ENCODE measurements at places on chromosomes 1 and 21. TPM values are rescaled to one million over a fixed set of nuclear protein-coding genes. Genes with fewer than 3 reads are reported as not detected.

The EXTL2 gene
- 5.0 TPM for total RNA-seq

GRCh38 chr1:236128646-236129178 is 13.6 kb upstream of the GPR137B start:
- no peaks in the 10 kb centered on the region for H3K4me1 ChIP-seq
- H3K27me3 ChIP-seq: peaks cover 11% of the 10 kb centered on the region
- DNase-seq: no peak
- H3K27ac ChIP-seq: no peak overlapping the region
- H3K4me3 ChIP-seq: no peak overlapping the region

DNA sequence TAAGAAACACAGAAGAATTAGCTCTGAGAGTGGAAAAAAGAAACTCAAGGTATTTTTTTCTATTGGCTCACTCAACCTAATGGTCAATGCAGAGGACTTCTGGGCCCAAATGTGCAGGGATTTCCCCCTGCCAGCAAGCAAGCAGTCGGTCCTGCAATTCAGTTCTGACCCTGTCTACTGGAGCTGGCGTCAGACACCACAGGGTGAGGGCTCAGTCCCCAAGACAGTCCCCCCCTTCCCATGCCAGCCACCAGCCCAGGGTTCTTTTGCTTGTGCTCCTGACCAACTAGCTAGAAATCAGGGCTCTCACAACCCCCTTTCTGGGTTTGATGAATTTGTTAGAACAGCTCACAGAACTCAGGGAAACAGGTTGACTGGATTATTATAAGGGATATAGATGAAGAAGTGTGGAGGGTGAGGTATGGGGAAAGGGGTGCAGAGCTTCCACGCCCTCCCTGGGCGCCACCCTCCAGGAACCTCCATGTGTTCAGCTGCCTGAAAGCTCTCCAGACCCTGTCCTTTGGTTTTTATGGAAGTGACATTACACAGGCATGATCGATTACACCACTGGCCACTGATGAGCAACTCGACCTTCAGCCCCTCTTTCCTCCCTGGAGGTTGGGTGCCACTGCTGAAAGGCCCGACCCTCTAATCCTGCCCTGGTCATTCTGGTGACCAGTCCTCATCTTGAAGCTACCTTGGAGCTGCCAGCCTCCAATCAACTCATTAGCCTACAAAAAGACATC is 22.5 kb upstream of the PWP2 start:
- peak overlapping the region; percentile 98 for H3K27ac ChIP-seq
- no peak for DNase-seq
- peaks cover 89% of the 10 kb centered on the region for H3K4me1 ChIP-seq
- H3K36me3 ChIP-seq: peaks cover 80% of the 10 kb centered on the region
- H3K4me3 ChIP-seq: peak overlapping the region; percentile 55

DNA sequence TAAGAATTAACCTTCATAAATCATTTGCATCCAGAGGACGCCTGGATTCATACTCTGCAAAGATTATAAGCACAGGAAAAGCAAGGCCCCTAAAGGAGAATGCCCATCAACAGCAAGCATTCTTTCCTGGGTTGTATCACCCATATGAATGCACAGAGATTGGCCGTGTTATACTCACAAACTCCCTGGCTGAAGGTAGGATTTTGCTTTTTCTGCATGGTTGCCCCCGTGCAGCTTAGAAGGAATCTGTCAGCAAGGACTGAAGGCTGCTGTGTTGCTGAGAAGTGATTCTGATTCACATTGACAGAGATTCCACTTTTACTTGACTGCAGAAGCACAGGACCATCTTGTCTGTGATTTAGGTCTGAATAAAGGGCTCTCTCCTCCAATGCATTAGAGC is 283.0 kb downstream of the LRRIQ3 start:
- DNase-seq: no peak
- no peak overlapping the region for H3K4me3 ChIP-seq
- no peaks in the 10 kb centered on the region for H3K36me3 ChIP-seq

GRCh38 chr21:14956807-14957206 is 108.0 kb downstream of the NRIP1 start:
- no peak overlapping the region for H3K4me3 ChIP-seq
- no peaks in the 10 kb centered on the region for H3K27me3 ChIP-seq
- no peak for DNase-seq
- H3K36me3 ChIP-seq: no peaks in the 10 kb centered on the region
- no peak overlapping the region for H3K27ac ChIP-seq

GRCh38 chr1:223230161-223230881 is 87.3 kb upstream of the TLR5 start:
- peaks cover 72% of the 10 kb centered on the region for H3K4me1 ChIP-seq
- H3K36me3 ChIP-seq: peaks cover 1% of the 10 kb centered on the region
- H3K27ac ChIP-seq: peak overlapping the region; percentile 81
- peak; percentile 59 for DNase-seq
- peak overlapping the region; percentile 5 for H3K4me3 ChIP-seq
- H3K27me3 ChIP-seq: no peaks in the 10 kb centered on the region

The HTR6 gene
- total RNA-seq: 1.1 TPM

- H3K27ac ChIP-seq: peak overlapping the region; percentile 67
- peaks cover 38% of the 10 kb centered on the region for H3K36me3 ChIP-seq
- peaks cover 35% of the 10 kb centered on the region for H3K4me1 ChIP-seq
- H3K4me3 ChIP-seq: peak overlapping the region; percentile 77
- H3K27me3 ChIP-seq: no peaks in the 10 kb centered on the region
These were observed 11.8 kb downstream of the RCC1 start for GRCh38 chr1:28517649-28517999.

GRCh38 chr21:42218836-42219605 is at the start of gene ABCG1:
TSS of gene ABCG1 (plus strand) at chr21:42219140. CDS start at chr21:42219263, 123 bp downstream.
- H3K4me1 ChIP-seq: peaks cover 20% of the 10 kb centered on the region
- no peaks in the 10 kb centered on the region for H3K27me3 ChIP-seq
- H3K36me3 ChIP-seq: peaks cover 2% of the 10 kb centered on the region
- peak; percentile 73 for DNase-seq
- H3K27ac ChIP-seq: peak within 1 kb of the TSS; percentile 96
- H3K4me3 ChIP-seq: peak within 1 kb of the TSS; percentile 90

The OR2T5 gene
- not detected for total RNA-seq

DNA sequence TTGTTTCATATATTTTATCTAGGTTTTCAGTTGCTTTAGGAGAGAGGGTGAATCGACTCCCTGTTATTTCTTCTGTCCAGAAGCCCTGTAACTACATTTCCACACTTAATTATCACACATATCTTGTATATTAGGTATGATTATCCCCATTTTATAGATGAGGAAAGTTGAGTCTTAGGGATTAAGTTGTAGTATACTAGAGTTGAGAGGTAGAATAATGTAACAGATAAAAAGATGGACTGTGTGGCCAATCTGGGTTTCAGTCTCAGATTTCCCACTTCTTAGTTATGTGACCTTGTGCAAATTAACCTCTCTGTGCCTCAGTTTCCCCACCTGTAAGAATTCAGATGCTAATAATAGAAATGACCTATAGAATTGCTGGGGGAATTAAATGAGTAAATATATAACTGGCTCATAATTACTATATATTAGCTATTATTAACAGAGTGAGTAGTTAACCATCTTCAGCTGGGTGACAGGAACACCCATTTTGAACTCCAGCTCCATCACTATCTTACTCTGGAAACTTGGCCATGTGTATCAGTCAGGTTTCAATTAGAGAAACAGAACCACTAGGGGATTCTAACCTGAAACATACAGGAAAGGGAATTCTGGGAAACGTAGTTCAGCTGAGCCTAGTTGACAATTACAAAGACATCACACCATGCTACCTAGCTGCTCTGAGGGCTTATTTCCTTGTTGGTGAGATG is 20.4 kb upstream of the FOXO6 start:
- H3K27me3 ChIP-seq: peaks cover 21% of the 10 kb centered on the region
- peaks cover 9% of the 10 kb centered on the region for H3K4me1 ChIP-seq
- no peaks in the 10 kb centered on the region for H3K36me3 ChIP-seq
- DNase-seq: no peak

DNA sequence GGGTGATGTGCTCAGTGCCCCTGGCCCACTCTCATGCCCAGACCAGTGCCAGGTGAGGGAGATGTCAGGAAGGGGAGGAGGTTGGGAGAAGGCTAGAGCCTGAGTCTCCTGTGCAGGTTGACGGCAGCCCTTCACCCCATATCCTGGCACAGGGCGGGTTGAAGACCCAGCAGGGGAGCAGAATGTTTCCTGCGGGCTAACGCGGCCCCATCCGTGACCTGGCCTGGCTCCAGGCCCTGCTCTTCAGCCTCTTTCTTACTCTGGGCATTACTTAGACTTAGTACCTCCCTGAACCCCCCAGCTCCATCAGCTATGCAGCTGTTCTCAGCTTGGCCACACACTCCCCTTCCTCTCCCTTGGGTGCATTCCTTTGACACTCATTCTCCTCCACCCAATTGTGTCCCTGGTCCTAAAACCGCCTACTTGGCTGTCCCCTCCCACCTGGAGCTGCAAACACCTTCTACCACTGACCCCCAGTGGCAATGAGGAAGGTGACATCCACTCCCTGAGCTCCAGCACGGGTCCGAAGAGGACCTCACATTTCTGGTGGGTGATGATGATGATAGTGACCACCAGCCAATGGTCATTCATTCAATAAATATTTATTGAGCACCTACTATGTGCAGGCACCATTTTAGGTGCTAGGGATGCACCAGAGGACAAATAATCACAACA is 179.0 kb downstream of the PTPRU start:
- no peaks in the 10 kb centered on the region for H3K4me1 ChIP-seq
- peaks cover 18% of the 10 kb centered on the region for H3K27me3 ChIP-seq
- no peak overlapping the region for H3K4me3 ChIP-seq

GRCh38 chr1:213685992-213686582 is 301.7 kb upstream of the PROX1 start:
- DNase-seq: no peak
- H3K27ac ChIP-seq: no peak overlapping the region
- no peak overlapping the region for H3K4me3 ChIP-seq
- peaks cover 4% of the 10 kb centered on the region for H3K4me1 ChIP-seq

DNA sequence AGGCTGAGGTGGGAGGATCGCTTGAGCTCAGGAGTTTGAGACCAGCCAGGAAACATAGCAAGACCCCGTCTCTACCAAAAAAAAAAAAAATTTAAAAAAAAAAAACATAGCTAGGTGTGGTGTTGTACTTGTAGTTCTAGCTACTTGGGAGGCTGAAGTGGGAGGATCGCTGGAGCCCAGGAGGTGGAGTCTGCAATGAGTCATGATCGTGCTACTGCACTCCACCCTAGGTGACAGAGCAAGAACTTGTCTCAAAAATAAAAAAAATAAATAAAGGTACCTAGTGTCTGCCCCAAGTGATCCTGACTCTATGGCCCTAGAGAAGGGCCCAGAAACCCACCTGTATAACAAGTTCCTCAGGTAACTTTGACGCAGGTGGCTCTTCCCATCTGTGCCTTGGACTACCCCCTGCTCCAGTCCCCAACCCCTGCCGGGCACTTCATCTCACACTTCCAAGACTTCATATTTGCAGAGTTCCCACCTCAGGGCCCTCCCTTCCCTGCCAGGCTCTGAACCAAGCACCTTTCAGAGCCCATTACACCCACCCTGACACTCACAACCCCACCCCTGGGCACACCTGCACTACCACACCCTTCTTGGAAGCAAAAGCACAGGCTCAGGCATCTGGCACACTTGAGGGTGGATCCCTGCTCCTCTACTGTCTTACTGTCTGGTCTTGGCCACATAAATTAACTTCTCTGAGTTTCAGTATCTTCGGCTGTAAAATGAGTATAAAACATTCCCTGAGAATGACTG is 80.2 kb upstream of the KLHDC7A start:
- H3K27ac ChIP-seq: no peak overlapping the region
- H3K4me1 ChIP-seq: no peaks in the 10 kb centered on the region

GRCh38 chr1:235998812-235999211 is 66.1 kb downstream of the NID1 start:
- peak; percentile 75 for DNase-seq
- H3K4me1 ChIP-seq: peaks cover 52% of the 10 kb centered on the region
- H3K36me3 ChIP-seq: no peaks in the 10 kb centered on the region
- H3K4me3 ChIP-seq: no peak overlapping the region
- H3K27me3 ChIP-seq: no peaks in the 10 kb centered on the region

GRCh38 chr1:233090746-233091494 is 140.5 kb downstream of the NTPCR start:
- no peaks in the 10 kb centered on the region for H3K27me3 ChIP-seq
- no peak overlapping the region for H3K27ac ChIP-seq
- no peak overlapping the region for H3K4me3 ChIP-seq
- peaks cover 3% of the 10 kb centered on the region for H3K4me1 ChIP-seq

The CRYBG2 gene
- 1.6 TPM for total RNA-seq

The MROH7 gene
- total RNA-seq: 0.25 TPM

The SLC16A4 gene
- 0.44 TPM for total RNA-seq

The DLGAP3 gene
- total RNA-seq: 0.63 TPM

DNA sequence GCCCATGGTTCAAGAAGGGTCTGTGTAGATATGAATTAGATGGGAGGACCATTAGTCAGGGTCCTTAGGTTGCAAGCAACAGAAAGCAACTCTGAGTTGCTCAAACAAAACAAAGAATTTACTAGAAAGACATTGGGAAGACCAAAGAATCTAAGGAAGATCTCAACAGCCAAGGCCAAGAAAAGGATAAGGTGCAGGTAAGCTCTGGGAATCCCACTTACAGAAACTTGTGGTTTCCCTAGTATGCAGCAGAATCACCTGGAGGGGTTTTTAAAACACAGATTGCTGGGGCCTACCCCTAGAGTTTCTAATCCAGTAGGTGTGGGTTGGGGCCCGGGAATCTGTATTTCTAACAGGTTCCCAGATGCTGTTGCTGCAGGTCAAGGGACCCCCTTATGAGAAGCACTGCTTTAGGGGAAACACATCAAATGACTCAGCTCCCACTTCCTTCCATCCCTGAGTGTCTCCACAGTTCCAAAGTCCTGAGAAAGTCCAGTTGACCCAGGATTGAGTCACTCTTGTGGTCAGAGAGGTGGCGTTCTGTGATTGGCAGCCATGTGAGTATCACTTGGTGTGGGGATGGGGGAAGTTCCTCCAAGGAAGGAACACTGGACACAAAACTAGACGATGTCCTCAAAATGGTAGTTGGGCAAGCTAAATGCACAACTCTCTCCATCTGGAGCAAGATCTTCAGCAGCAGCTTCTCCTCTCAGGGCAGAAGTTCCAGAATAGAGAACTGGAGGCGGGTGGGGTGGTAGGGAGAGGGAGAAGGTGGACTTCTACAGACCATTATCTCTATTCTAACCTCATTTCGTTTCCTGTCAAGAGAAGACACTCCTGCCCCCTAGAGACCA is 24.2 kb upstream of the EYA3 start:
- no peak overlapping the region for H3K27ac ChIP-seq
- H3K4me3 ChIP-seq: no peak overlapping the region
- H3K27me3 ChIP-seq: peaks cover 3% of the 10 kb centered on the region
- no peaks in the 10 kb centered on the region for H3K36me3 ChIP-seq
- no peak for DNase-seq

GRCh38 chr1:202643397-202644218 is 66.6 kb downstream of the SYT2 start:
- no peak overlapping the region for H3K27ac ChIP-seq
- no peaks in the 10 kb centered on the region for H3K36me3 ChIP-seq
- H3K27me3 ChIP-seq: peaks cover 61% of the 10 kb centered on the region
- DNase-seq: peak; percentile 50

DNA sequence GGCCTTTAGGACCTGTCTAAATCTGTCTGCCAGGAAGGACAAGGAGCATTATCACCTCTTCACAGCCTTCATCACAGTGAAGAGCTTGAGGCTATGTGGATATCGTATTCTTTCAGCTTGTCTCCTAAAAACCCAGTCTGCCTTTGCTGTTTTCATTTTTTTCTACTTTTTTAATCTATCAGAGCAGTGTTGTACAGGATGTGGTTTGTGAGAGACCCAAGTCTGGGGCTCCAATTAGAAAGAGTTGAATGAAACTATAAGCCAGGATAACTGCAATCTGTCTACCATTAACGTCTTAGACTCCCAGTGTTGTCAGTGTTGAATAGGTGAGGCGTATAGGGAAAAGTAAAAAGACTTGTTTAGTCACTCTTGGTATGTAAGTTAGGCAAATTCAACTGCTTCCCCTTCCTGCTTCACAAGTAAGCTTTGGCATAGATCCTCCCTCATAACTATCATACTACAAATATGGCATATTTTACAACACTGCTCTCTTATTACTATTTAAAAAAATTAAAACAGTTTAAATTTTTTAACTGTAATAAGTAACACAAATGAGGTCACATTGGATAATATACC is 1225.8 kb upstream of the PRMT6 start:
- no peak overlapping the region for H3K4me3 ChIP-seq
